ENCODE measurements at places on chromosomes 16 and 17.

- DNase-seq: no peak
These were observed 13.1 kb downstream of the RAPGEFL1 start for GRCh38 chr17:40190197-40191021.

- DNase-seq: no peak
These were observed 277.2 kb upstream of the CCL2 start for GRCh38 chr17:33977729-33978514.

DNA sequence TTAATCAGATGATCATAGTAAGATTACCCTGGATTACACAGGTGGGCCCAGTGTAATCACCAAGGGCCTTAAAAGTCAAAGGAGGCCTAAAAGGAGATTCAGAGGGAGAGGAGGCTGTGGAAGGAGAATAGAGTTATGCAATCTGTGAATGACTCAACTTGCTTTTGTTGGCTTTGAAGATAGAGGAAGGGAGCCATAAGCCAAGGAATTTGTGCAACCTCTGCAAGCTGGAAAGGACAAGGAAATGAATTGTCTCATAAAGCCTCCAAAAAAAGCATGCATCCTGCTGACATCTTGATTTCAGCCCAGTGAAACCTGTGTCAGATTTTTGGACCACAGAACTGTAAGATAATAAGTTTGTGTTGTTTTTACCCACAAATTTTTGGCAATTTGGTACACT lies 109.6 kb downstream of the CNTNAP4 start:
- no peak for DNase-seq

GRCh38 chr17:50134206-50135110 lies 4.5 kb upstream of the SAMD14 start:
- DNase-seq: no peak

DNA sequence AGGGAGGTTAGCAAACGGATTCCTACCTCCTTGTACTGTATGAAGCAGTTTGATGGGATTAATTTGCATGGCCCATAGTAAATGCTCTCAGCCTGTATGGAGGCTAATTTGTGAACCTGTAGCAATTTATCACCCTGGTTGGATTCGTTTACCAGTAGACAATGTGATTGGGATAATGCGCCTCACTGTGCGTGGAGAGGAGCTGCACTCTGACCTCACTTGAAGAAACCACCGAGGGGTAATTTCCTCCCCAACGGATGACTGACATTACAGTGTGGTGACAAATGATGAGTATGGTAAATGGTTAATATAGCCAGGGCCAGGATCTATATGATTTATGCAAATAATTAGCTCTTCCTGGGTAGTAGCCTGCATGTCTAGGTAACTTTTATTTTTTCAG lies 479.1 kb upstream of the RBFOX1 start:
- DNase-seq: no peak

DNA sequence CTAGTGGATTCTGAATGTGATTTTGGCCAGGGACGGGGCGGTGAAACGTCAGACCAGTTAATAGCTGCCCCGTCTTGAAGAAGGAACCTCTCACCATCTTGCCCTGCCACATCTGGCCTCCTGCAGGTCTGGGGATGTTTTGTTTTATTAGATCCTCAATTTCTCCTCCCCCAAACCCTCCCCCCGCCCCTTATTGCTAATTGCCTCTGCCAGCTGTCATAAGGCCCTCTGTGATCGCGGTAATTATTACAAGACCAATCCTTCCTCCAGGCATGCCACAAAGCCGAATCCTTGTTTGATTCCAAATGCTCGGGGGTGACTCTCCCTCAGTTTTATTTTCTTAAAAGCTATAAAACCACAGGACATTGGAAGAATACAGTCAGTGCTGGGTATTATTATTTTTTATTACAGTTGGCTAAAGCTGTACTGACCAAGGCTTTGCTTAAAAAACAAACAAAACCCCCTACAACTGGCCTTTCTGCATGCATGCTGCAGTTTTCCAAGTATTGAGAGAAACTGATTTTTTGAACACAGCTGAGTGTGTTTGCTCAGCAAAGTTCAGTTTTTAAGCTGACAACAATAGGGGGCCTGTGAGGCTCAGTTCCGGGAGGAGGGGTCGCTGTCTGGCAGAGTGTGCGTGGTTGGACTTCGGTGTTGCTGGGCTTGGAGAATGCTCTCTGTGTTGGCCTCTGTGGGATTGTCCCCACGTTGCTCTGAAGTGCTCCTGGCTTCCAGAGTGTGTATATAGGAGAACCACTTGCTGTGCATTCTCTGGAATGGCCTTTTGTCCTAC lies 1.7 kb downstream of the KSR1 start:
- no peak for DNase-seq

DNA sequence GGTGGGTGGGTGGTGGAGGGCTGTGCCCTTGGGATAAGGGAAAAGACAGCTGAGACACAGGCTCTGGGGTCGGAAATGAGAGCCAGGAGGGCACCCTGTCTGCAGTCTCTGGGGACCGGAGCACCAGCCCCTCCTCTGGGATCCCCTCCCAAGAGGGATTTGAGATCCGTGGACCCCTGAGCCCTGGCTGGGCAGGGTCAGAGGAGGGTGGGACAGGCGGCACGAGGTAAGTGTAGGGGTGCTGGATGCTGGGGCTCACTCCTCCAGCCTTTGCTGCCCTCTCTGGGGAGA lies 425 bp downstream of the SGSH start:
- DNase-seq: no peak

DNA sequence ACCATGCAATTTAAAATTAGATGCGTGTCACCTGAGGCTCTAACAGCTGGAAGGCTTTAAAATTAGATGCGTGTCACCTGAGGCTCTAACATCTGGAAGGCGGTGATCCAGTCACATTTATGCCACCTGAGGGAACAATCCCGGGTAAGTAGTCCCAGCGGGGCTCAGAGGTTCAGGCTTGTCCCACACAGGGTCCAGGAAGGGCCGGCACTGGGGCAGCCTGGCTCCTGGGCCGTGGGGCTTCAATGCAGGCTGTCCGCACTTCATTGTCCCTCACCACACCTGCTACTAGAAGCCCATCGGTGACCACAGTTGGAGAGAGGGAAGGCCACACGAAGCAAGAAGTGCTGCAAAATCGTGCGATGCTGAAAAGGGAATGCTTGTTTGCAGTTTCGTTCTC lies 15.4 kb upstream of the ADCY9 start:
- no peak for DNase-seq

DNA sequence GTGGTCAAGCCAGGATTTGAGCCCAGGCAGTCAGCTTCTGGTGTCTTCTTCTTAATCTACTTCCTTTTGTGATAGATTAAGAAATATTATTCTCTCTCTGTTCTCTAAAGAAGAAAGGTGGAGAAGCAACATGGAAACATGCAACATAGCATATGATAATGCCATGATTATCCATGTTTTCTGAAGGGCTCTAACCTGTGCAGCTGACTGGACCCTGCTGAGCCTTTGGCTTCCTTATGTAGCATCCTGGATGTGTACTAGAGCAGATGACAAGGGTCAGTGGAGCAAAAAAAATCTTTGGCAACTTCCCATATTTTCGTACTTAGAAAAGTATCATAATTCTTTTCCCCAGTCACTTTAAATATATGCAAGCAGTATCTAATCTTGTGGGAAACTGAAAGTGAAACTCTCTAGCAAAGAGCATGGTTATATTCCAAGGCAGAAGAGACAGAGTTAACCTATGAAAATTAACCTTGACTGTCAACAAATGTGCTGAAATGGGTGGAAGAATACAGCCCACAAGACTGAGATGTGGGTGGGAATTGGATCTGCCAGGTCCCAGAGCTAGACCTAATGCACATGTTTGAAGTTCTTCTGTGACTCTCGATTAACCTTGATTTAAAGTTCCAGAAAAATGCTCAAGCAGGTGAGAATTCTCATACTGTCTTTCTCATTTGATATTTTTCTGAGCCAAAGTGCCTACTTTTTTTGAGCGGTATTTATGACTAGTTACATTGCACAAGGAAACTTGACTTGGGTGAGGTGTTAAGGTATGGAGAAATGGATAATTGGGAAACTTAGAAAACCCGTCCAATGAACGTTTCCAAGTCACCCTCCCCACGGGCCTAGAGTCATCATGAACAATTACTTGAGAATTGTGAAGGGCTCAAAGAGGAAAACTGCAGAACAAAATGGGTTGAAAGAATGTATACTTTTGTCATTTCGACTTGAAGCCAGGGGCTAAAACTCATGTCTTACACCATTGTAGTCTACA lies 248.6 kb downstream of the FTO start:
- no peak for DNase-seq

DNA sequence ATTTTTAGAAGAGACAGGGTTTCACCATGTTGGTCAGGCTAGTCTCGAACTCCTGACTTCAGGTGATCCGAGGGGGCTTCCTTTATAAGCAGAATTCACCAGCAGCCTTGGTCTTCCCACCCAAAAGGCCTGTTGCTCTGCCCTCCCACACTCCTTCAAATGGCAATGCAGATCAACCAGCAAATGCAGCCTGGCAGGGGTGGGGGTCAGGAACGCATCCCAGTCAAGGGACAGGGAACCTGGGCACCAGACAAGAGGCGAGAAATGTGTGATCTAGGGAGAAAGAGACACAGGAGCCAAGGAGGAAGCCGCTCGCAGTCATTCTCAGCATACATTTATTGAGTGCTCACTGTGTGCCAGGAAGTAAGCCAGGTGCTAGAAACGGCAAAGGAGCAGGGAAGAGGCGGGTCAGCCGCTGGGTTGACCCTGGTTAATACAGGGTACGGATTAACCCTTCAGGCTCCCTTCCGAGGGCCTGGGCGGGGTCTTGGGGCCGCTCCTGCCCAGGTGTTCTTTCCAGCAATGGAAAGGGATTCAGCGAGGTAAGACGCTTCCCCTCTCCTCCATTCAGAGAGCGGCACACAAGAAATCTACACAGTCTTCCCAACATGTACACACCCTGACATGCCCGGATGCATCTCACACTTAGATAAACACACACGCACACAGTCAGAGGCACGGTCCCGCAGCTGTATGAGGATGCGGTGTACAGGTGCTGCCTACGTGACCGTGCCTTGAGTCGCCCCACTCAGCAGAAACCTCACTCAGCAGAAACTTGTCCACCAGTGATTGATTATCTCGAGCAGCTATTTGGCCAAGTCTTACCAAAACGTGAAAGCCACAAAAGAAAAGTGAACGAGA lies 6.6 kb upstream of the PITPNA start:
- DNase-seq: no peak

GRCh38 chr16:56475201-56475600 lies 23.8 kb downstream of the OGFOD1 start:
- no peak for DNase-seq

DNA sequence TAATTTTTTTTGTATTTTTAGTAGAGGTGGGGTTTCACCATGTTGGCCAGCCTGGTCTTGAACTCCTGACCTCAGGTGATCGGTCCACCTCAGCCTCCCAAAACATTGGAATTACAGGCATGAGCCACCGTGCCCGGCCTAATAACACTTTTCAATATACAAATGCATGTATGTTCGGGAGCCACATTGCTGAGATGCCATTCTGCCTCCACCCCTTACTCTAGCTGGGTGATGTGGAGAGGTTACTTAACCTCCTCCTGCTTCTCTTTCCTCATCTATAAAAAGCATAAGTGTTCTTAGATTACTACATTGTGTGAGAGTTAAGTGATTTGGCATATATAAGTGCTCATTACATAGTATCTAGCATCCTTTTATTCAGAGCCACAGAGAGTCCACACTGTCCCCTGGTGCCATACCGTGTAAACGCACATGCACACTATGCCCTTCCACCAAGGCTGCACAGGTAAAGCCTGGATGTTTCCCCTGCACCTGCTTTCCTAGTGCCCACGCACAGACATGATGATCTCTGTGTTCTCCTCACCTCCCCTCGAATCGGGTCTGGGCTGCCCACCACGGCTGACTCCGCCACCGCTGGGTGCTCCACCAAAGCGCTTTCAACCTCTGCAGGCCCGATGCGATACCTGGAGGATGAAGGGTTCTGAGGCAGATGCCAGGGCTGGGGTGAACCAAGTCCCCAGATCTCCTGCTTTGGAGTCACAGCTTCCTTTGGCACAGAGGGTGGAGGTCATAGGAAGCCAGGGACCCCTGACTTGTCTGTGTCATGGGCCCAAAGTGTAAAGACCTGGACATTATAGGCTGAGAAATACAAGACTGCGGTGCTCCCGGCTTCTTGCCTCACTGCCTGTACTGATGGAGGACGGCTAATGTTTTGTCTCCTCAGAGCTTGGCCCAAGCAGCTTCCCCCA lies 49.0 kb upstream of the ACSM2B start:
- no peak for DNase-seq

GRCh38 chr17:9553596-9553995 lies 22.0 kb downstream of the STX8 start:
- no peak for DNase-seq

- no peak for DNase-seq
These were observed 155.1 kb downstream of the C16orf95 start for GRCh38 chr16:87161822-87162676.

GRCh38 chr16:56349086-56349415 lies 76.3 kb downstream of the AMFR start:
- no peak for DNase-seq

DNA sequence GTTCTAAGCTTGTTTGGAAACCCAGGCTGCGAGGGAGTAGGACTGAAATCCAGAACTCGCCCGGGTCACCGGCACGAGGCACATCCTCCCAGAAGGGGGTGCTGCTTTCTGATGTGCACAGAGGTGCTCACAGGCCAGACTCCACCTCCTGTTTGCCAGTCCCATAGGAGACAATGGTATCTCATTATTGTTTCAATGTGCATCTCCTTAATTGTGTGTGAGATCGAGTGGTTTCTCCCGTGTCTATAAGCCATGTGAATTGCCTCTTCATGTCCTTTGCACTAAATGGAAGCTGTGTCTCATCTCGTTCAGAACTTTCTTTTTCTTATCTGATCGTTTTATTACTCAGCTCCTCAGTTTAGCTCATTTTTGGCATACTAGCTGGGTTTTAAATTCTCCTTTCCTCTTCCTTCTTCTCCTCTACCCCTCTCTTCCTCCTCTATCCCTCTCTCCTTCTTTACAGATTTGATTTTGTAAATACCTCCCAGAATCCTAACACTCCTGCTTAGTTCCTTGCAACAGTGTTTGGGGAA lies 32.1 kb upstream of the PRKCB start:
- DNase-seq: no peak

GRCh38 chr17:35299135-35299534 lies 56.3 kb downstream of the SLFN5 start:
- no peak for DNase-seq

DNA sequence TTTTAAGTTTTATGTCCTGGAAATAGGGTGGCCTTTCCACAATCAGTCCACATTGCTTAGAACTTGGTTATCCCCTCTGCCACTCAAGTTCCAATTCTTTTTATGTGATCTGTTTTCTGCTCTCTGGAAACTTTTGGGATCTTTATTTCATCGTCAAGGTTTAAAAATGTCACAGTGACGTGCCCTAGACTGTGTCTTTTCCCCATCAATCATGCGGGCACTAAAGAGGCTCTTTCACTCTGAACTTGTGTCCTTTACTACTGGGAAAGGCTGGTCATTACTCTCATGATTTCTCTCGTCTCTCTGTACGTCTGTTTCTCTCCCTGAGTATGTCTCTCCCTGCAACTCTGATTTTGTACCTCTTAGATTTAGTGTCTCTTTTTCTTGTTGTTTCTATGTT lies 189.8 kb upstream of the AXIN2 start:
- DNase-seq: no peak

GRCh38 chr16:1548727-1549126 lies 15.3 kb downstream of the TMEM204 start:
- DNase-seq: no peak
